Fibroblast of lung (primary cell): ENCODE measurements at places on chromosomes 2 and 18. TPM values are rescaled to one million over a fixed set of nuclear protein-coding genes. Genes with fewer than 3 reads are reported as not detected.

DNA sequence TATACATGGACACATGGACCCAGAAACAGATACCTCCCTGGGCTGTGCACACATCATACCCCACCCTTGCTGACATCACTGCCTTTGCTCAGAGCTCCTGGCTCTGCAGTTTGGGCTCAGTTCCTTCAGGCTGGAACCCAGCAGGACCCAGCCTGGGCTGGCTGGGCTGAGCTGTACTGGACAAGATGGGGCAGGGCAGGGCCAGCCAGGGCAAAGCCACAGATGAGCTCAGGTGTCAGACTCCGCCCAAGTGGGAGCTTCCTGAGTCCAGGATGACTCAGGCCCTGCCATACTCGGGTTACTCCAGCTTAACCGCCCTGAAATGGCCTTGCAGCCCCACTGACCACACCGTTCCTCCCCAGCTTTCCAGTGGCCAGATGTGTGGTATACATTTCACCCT lies 284.9 kb downstream of the OSR1 start:
- no peak overlapping the region for H3K27ac ChIP-seq
- DNase-seq = peak; percentile 72
- no peaks in the 10 kb centered on the region for H3K27me3 ChIP-seq
- H3K4me3 ChIP-seq = no peak overlapping the region

DNA sequence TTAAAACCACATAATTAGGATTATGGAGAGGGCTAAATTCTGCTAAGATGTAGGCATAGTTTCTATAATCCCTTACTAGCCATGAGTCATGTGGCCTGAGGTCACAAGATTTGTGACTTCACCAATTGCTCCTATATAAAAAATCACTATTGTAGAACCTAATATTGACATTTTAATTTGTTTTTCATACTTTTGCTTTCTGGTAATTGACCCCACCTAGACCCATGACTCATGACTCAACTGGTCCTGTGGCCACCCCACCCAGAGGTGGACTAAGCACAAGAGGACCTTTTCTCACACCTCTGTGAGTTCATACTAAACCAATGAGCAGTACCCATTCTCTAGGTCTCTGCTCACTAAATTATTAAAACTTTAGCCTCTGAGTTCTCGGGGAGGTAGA lies 1567.5 kb upstream of the LRRTM1 start:
- H3K4me3 ChIP-seq = no peak overlapping the region
- H3K4me1 ChIP-seq = no peaks in the 10 kb centered on the region
- no peak overlapping the region for H3K27ac ChIP-seq
- DNase-seq = no peak
- no peaks in the 10 kb centered on the region for H3K36me3 ChIP-seq
- no peaks in the 10 kb centered on the region for H3K27me3 ChIP-seq

DNA sequence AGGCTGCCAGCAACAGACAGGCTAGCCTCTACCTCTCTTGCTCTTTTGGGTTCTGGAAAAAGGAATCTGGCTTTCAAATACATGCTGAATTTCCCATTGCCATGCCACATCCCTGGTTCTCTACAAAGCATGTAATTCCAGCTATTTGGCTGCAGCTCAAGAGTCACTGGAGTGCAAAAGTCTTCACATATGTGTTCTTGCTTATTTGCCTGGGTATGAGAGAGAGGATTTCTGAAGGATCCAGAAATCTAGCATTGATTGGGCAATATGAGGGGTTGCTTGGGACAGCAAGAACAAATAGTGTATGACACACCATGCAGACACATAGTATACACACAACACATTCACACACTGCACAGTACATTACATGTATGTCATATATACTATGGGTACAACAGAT lies 30.7 kb upstream of the LGALSL start:
- no peak overlapping the region for H3K27ac ChIP-seq
- no peaks in the 10 kb centered on the region for H3K36me3 ChIP-seq
- DNase-seq = no peak
- H3K4me1 ChIP-seq = no peaks in the 10 kb centered on the region

GRCh38 chr18:24016643-24017042 lies 2.1 kb downstream of the TTC39C start:
- no peaks in the 10 kb centered on the region for H3K4me1 ChIP-seq
- no peaks in the 10 kb centered on the region for H3K27me3 ChIP-seq
- H3K4me3 ChIP-seq = peak overlapping the region; percentile 88
- H3K27ac ChIP-seq = no peak overlapping the region
- H3K36me3 ChIP-seq = no peaks in the 10 kb centered on the region

DNA sequence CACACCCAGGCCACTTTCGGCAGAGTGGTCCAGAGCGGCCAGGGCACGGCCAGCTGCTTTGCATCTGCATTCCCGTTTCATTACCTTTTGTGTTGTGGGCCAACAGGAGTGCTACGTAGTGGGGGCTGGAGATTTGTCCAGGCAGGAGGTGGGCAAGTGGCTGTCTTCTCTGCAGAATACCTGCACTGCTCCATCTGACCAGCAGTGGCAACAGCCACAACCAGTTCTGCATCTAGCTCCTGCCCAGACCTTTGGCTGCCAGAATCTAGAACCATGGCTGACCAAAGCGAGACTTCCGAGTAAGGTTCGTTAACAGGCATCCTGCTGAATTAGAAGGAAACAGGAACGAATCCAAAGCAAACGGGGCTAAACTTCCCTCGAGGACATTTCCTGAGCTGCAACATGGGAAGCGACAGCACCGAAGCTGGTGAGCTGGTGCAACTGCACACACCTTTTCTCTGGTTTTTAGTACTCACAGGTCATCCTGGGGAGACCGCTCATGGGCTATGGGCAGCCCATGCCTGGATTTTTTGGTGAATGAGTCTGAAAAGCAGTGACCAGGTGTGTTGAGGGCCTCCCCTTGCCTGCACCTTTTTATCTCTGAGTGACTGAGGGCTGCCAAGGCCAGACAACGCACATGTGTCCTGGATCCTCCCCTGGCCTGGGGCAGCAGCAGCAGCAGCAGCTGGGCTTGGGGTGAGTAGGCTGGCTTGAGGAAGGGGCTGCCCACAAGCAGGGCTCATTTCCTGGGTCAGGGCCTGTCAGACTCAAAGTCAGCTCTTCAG lies 10.5 kb downstream of the GDF7 start:
- H3K4me3 ChIP-seq = no peak overlapping the region
- H3K27ac ChIP-seq = no peak overlapping the region
- peaks cover 2% of the 10 kb centered on the region for H3K36me3 ChIP-seq
- H3K27me3 ChIP-seq = peaks cover 7% of the 10 kb centered on the region
- H3K4me1 ChIP-seq = peaks cover 7% of the 10 kb centered on the region

- H3K27me3 ChIP-seq = peaks cover 2% of the 10 kb centered on the region
- H3K4me3 ChIP-seq = no peak overlapping the region
- peak; percentile 27 for DNase-seq
Observed at GRCh38 chr2:182824767-182825158, 41.7 kb downstream of the FRZB start.

DNA sequence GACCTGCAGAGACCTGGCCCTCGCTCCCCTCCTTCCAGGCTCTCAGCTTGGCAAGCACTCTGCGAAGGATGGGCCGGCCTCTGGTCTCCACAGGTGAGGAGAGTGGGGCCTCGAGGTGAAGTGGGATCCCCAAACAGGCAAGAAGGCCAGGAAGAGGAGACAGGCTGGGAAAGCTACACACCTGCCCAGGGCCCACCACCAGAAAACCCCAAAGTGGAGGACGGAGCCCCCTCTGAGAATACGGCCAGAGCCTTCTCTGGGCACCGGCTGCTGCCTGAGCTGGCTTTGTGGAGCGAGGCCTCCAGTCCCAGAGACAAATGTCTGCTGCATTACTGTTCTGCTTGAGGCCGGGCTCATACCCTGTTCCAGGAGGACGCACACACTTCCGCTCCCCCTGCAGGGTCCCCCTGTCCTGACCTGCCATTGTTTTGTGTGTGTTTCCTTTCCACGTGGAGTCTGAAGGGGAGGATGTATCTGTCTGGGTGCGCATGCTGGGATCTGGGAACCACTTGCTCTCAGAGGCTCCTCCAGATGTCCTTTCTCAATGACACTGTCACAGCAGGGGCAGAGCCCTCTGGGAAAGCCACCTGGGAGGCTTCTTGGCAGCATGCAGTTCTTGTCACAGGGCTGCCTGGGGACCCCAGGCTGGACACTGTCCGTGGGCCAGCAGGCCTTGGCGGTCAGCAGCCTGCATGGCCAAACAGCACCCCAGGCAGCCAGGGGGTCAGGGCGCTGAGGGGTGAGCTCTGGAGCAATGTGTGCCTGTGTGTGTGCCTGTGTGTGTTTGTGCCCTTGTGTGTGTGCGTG lies 20.8 kb downstream of the KCNF1 start:
- no peak overlapping the region for H3K4me3 ChIP-seq
- DNase-seq = peak; percentile 66

- no peaks in the 10 kb centered on the region for H3K27me3 ChIP-seq
- no peak overlapping the region for H3K4me3 ChIP-seq
- H3K36me3 ChIP-seq = no peaks in the 10 kb centered on the region
- peaks cover 20% of the 10 kb centered on the region for H3K4me1 ChIP-seq
- peak; percentile 27 for DNase-seq
- H3K27ac ChIP-seq = peak overlapping the region; percentile 84
Observed at GRCh38 chr2:9288681-9289338, 82.2 kb downstream of the ASAP2 start.

- DNase-seq = no peak
- H3K27ac ChIP-seq = no peak overlapping the region
- peaks cover 2% of the 10 kb centered on the region for H3K4me1 ChIP-seq
- H3K36me3 ChIP-seq = no peaks in the 10 kb centered on the region
Observed at GRCh38 chr2:220850116-220850515, 722.0 kb downstream of the EPHA4 start.

DNA sequence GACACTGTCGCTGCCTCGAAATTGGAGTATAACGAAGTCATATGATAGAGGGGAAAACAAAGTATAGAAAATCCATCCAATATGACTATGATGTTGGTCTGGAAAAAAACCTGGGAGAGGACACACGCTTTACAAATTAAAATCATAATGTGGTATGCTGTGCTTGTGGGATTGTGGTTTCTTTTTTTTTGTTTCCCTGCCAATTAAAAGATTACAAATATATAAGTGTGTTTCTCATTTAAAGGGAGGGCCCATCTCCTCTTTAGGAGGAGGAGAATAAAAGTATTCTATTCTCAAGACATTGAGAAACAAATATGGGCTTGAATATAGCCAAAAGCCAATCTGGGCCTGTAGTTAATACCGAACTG lies 86.6 kb downstream of the EPHA4 start:
- H3K27ac ChIP-seq = no peak overlapping the region
- H3K4me1 ChIP-seq = no peaks in the 10 kb centered on the region
- H3K4me3 ChIP-seq = no peak overlapping the region
- H3K27me3 ChIP-seq = no peaks in the 10 kb centered on the region
- H3K36me3 ChIP-seq = no peaks in the 10 kb centered on the region

- no peaks in the 10 kb centered on the region for H3K27me3 ChIP-seq
- H3K27ac ChIP-seq = no peak overlapping the region
- no peak overlapping the region for H3K4me3 ChIP-seq
Observed at GRCh38 chr2:156456616-156457015, 20.4 kb downstream of the GPD2 start.

- no peak overlapping the region for H3K4me3 ChIP-seq
- no peaks in the 10 kb centered on the region for H3K36me3 ChIP-seq
- no peaks in the 10 kb centered on the region for H3K27me3 ChIP-seq
- H3K4me1 ChIP-seq = no peaks in the 10 kb centered on the region
- DNase-seq = no peak
Observed at GRCh38 chr2:8174641-8175257, 507.1 kb upstream of the ID2 start.

DNA sequence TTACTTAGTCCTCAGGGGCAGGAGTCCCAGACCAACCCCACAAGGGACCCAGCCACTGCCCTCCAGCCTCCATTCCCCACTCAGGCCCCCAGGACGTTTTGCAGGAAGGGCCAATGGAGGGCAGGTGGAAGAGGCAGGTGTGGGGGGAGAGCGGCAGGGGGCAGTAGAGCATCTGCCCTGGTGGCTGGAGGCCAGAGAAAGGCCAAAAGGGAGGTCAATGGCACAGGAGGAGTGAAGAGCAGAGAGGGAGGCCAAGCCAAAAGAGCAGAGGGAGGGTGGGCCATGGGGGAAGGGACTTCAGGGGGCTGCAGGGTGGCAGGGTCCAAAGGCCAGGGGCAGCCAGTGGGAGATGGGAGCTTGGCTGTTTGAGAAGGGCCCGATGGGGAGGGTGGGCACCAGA lies 17.3 kb upstream of the GPR55 start:
- no peak for DNase-seq
- no peak overlapping the region for H3K4me3 ChIP-seq
- H3K27me3 ChIP-seq = no peaks in the 10 kb centered on the region
- H3K27ac ChIP-seq = no peak overlapping the region

DNA sequence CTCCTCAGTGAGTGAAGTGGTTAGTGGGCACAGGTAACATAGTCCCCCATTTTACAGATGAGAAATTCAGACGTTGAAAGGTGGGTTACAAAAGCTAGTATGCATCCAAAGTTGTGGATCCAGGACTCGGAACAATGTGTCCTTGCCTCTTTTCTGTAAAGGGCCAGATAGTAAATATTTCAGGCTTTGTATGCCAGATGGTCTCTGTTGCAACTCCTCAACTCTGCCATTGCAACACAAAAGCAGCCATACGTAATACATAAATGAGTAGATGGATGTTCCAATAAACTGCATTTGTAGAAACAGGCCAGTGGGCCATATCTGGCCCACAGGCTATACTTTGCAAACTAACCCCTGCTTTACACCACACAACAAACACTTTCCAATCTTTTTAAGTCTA lies 166.6 kb upstream of the PKDCC start:
- H3K27me3 ChIP-seq = peaks cover 4% of the 10 kb centered on the region
- no peak overlapping the region for H3K27ac ChIP-seq

DNA sequence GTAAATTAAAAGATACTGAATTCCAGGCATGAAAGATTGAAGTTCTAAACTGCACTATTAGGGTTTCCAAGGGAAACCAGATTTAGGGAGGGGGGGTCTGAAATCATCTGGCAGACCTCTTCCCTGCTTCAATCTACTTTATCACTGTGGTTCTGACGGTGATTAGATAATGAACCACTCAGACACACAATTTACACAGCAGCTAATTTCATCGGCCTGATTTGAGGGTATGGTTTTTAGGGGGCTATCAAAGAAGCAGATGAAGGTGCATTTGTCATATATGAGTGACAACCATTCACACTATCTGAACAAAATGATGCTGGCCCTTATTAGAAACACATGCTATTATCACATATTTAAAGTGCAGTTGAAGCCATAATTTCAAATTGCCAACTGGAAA lies 106.0 kb downstream of the OLA1 start:
- DNase-seq = no peak
- H3K4me3 ChIP-seq = no peak overlapping the region
- H3K27ac ChIP-seq = no peak overlapping the region
- peaks cover 2% of the 10 kb centered on the region for H3K36me3 ChIP-seq
- no peaks in the 10 kb centered on the region for H3K4me1 ChIP-seq

DNA sequence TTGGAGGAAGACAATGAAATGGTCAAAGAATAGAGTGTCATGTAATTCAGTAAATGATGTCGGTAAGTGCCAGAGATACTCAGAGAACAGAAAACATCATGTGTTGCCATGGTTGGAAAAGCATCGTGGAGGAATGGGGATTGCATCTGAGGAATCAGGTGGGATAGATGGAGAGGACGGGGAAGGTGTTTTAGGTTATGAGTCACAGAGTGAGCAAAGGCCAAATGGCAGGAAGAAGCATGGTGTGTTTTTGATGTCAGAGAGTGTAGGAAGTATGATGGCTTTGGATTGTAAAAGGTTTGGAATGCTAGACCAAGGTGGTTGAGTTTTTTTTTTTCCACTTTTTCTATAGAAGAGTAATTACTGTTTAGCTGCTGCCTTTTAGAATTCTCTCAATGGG lies 27.5 kb upstream of the CD28 start:
- peaks cover 17% of the 10 kb centered on the region for H3K4me1 ChIP-seq
- no peaks in the 10 kb centered on the region for H3K27me3 ChIP-seq
- no peak overlapping the region for H3K4me3 ChIP-seq
- H3K36me3 ChIP-seq = no peaks in the 10 kb centered on the region
- DNase-seq = peak; percentile 77
- no peak overlapping the region for H3K27ac ChIP-seq

The GBX2 gene
- total RNA-seq = not detected in 2 replicates

The SEMA4F gene
- 5.1 and 9.4 TPM in 2 replicates for total RNA-seq

The NR4A2 gene
- total RNA-seq = 0.17 and 0.26 TPM in 2 replicates

The SLC19A3 gene
- total RNA-seq = 0.17 and 1.0 TPM in 2 replicates

The IL1R2 gene
- 0.17 and 1.0 TPM in 2 replicates for total RNA-seq
